ENCODE measurements at places on chromosomes 6 and 20.

DNA sequence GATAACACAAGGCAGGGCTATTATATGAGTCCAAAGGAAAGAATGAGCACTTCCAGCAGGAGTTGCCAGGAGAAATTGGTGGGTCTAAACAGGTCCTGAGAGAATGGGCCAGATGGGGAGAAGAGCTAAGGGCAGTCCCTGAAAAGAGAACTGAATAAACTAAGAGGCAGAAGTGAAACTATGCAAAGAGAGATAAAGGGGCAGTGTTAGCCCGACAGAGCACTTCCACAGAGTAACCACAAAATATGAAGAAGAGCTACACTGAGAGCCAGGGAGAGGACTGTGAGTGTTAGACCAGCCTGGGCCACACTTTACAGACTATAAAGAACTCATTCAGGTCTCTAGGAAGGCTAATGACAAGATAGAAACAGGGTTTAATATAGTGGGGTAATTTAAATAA lies 43.8 kb downstream of the RALGAPA2 start:
- no peak for DNase-seq

DNA sequence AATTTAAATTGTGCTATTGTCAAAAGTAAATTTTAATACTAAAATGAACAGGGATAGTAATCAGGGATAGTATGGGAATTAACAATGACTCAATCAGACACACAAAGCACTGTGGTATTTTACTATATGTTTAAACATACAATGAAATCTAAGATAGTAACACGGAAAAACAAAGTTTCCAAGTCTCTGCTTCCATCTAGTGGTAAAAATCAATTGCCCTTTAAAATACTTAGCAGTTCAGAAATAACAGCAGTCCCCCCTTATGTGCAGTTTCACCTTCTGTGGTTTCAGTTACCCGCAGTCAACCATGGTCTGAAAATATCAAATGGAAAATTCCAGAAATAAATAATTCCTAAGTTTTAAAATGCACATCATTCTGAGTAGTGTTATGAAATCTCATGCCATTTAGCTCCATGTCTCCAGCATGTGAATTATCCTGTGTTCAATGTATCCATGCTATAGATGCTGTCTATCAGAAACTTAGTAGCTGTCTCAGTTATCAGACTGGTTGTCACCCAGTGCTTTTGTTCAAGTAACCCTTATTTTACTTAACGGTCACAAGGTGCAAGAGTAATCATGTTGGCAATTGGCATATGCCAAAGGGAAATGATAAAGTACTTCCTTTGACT lies 58.5 kb downstream of the AHI1 start:
- DNase-seq, result peak; percentile 23

- no peak for DNase-seq
Measured at GRCh38 chr6:35448191-35448590, 3.9 kb upstream of the FANCE start.

DNA sequence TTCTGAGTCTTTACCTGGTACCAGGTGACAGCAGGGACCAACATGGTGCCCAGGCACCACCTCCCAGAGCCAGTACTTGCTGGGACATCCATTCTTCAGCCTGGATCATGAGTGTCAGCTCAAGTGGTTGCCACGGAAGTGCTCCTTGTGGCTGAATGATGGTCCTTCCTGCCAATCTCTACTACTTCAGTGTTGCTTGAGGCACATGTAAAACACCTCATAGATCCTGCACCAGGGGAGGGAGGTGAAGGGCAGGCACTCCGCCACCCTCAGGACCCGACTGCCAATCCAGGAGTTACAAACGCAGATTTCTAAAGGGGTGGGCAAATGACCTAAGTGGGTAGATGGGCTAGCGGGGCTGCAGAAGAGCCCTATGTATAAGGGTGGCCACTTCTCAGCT lies 226.0 kb downstream of the PREX1 start:
- no peak for DNase-seq

- no peak for DNase-seq
Measured at GRCh38 chr6:32539839-32540238, 9.8 kb upstream of the HLA-DRB5 start.

DNA sequence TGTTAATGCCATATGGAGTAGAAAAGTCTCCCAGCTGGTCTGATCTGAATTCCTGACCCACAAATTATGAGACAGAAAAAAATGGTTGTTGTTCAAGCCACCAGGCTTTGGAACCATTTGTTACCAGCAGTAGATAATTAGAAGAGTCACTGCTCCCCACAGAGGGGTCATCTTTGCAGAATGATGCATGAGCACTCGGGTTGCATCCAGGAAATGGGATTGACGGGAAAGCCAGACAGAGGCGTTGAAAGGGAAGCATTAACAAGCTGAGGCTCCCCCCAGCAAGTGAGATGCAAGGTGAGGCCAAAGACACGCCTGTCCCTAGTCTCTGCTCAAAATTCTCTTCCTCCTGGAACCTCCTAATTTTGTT lies 182.5 kb downstream of the SYNDIG1 start:
- no peak for DNase-seq

GRCh38 chr20:10965936-10966470 lies 292.2 kb upstream of the JAG1 start:
- DNase-seq, result no peak

- DNase-seq, result no peak
Measured at GRCh38 chr6:154878871-154879491, 116.1 kb upstream of the TIAM2 start.

DNA sequence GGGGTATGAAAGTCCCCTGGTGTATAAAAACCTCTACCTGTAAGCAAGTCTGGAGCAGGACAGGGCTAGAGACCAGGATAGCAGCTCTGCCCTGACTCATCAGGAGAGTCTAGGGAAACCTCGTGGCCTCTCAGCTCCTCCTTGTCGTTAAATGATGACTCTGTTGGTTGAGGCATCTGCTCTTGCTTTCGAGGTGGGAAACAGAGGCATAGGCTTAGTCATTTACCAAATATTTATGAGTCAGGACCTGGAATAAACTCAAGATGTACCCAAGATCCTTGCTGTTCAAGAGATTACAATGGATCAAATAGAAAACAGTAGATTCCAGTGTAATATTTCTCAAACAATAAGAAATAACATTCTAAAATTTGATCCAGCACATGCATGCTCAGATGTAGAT lies 5.5 kb downstream of the MANBAL start:
- no peak for DNase-seq

DNA sequence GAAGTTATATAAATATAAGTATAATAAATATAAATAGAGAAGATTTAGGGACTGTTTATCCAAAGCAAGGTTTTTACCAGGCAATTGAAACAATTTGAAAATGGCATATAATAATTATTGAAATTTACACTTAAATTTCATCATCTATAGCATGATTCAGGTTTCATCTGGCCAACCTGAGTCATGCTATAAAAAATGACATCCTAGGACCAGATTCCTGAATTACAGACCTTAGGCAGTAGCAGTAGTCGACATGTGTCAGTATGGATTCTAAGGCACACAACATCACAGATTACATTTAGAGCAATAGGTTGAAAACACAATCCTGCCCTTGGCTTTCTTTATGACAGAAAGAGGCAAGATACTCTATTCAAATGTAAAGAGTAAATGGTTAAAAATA lies 592.3 kb downstream of the PHF3 start:
- DNase-seq, result no peak

DNA sequence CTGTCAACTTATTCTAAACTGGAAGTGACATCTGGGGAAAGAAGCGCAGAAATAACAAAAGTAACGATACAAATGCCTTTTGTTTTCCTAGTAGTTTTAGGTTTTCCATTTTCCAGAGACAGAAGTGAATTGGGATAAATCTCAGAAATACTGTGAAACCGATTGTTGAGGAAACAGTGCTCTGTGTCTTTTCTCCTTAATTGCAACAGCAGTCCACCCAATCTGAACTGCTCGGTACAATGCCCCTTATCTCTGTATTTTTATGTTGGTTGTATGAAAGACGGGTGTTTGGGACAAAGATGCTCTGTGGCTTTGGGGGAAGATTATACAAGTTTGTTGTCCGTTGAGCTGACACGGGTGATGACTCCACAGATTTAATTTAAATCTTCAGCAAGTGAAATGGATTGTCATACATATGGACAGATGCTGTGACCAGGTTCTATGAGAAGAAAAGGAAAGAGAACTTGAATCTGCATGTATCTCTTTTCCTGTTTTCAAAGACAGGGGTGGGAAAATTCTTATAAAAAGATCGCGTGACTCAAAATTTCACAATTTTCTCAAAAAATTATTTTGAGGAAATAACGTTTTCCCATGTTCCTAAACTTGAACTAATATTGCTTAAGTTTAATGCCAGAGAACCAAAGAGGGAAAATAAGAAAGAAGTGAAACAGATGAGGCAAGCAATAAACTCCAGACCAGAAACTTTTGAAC lies 41.2 kb downstream of the SASH1 start:
- DNase-seq, result no peak

DNA sequence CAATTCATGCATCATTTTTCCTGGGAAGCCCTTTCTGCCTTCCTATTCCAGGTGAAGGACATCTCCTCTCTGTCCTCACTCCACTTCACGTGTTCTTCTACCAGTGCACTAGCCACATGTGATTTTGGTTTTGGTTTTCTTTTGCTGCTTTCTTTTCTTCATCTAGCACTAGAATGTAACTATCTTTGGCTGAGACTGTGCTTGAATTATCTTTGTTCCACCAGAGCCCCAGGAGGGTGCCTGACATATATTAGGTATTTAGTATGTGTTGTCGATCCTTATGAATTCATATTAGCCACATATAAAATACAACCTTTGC lies 79.9 kb downstream of the VGLL2 start:
- DNase-seq, result no peak

- DNase-seq, result no peak
Measured at GRCh38 chr20:46962452-46963195, 68.0 kb downstream of the EYA2 start.

DNA sequence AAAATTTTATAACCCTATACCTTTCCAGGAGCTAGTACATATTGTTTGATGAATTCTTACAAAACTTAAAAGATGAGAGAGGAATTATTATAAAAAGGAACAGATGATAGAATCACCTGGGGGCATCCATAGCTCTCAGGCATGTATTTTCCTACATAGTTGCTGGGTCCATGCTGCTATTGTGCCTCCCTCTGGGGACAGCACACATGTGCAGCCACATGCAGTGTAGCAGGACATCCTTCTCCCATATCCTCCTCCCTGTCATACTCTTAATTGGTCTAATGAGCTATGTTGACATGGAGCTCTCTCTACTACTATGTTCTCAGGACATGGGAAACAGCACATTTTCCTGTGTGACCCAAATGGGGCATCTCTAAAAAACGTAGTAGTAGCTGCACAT lies 898.2 kb upstream of the MAP3K7 start:
- DNase-seq, result no peak

- peak; percentile 65 for DNase-seq
Measured at GRCh38 chr6:38603496-38603895, 36.2 kb downstream of the BTBD9 start.

GRCh38 chr6:2767657-2768524 lies 2.7 kb downstream of the WRNIP1 start:
- DNase-seq, result no peak

GRCh38 chr6:18388271-18388670 lies 1.1 kb downstream of the RNF144B start:
- no peak for DNase-seq

- no peak for DNase-seq
Measured at GRCh38 chr6:127514773-127515227, 4.3 kb downstream of the MTCL3 start.

- no peak for DNase-seq
Measured at GRCh38 chr6:131250122-131250521, 114.9 kb downstream of the AKAP7 start.

- DNase-seq, result no peak
Measured at GRCh38 chr20:47999166-47999565, 213.9 kb upstream of the SULF2 start.

- no peak for DNase-seq
Measured at GRCh38 chr6:30214657-30214982, 1.4 kb upstream of the TRIM26 start.

GRCh38 chr6:123213921-123214320 lies 217.9 kb downstream of the CLVS2 start:
- DNase-seq, result no peak

GRCh38 chr6:122709922-122710512 lies 69.5 kb upstream of the FABP7 start:
- no peak for DNase-seq

GRCh38 chr20:63064745-63065711 lies 58.3 kb upstream of the BHLHE23 start:
- DNase-seq, result no peak

DNA sequence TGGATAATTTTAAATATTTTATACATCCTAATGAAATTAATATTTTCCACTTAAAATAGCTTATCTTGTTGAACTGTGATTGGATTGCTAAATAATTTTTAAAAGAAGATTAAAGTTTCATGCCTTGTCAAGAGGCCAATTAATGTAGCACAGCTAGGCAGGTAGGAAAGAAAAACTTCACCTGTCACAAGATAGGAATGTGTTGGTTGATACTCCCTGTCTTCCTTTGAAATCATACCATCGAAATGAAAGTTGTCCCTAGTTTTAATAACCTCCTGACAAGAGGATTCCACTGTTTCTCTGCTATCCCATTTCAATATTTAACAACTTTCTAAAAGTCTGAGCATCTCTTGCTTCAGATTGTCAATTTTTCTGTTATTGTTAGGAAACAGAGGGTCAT lies 80.8 kb downstream of the BMP6 start:
- no peak for DNase-seq

GRCh38 chr6:73521351-73521985 lies 636 bp upstream of the EEF1A1 start:
- peak; percentile 87 for DNase-seq

DNA sequence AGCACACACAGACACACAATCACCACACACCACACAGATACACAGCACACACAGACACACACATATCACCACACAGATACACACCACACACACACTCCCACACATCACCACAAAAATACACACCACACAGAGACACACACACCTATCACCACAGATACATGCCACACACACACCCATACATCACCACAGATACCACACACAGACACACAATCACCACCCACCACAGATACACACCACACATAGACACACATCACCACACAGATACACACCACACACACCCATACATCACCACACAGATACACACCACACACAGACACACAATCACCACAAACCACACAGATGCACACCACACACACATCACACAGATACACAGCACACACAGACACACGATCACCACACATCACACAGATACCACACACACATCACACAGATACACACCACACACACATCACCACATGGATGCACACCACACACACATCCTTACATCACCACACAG lies 74.0 kb downstream of the GRM4 start:
- no peak for DNase-seq

GRCh38 chr6:141682391-141682790 lies 450.3 kb upstream of the GJE1 start:
- DNase-seq, result no peak

DNA sequence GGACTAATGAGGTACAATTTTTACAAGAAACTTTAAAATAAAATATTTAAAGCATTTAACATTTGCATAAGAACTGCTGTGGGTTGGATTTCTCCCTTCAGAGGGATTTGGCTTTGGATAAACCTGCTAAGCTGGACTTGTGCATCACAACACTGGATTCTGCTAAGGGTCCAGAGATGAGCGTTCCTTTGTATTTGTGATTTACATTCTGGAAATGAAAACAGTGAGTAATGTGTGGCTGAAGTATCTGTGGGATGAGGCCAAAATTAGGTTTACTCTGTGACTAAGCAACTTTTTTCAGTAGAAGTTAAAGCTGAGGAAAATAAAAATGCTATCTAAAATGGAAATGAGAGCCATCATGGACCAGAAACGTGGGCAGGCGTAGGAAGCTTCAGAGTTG lies 494.3 kb downstream of the EPM2A start:
- DNase-seq, result no peak
